ENCODE measurements at places on chromosomes 16 and 17.

- no peak for DNase-seq
These were observed 34.5 kb downstream of the PSME3IP1 start for GRCh38 chr16:57151369-57151768.

DNA sequence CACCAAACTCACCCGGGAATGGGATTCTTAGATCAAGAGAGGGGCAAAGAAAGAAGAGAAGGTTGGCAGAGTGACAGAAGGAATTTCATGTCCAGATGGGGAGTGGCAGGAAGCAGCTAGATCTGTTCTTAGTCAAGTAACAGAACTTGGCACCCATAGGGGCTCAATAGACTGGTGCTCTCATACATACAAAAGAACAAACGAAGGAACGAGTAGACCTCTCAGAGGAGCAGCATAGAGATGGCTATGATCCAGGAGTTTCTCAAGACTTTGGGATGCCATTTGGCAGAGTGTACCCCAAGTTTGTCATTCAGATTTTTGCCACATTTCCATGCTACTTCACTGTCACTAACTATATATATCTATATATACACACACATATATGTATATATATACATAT lies 47.9 kb downstream of the GINS3 start:
- DNase-seq: no peak

DNA sequence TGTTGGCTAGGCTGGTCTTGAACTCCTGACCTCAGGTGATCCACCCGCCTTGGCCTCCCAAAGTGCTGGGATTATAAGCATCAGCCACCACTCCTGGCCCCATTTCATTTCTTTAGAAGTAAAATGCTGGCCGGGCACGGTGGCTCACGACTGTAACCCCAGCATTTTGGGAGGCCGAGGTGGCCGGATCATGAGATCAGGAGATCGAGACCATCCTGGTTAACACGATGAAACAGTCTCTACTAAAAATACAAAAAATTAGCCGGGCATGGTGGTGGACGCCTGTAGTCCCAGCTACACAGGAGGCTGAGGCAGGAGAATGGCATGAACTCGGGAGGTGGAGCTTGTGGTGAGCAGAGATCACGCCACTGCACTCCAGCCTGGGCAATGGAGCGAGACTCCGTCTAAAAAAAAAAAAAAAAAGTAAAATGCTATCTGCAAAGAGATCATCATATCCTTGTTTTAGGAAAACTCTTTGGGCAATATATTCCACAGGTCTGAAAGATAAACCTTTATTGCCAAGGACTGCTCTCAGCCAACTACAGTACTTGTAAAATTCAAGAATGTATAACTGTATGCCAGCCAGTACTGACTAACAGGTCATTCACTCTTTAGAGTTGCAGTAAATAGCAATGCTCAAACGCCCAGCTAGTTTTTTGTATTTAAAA lies 3.8 kb downstream of the GJC1 start:
- DNase-seq: no peak

DNA sequence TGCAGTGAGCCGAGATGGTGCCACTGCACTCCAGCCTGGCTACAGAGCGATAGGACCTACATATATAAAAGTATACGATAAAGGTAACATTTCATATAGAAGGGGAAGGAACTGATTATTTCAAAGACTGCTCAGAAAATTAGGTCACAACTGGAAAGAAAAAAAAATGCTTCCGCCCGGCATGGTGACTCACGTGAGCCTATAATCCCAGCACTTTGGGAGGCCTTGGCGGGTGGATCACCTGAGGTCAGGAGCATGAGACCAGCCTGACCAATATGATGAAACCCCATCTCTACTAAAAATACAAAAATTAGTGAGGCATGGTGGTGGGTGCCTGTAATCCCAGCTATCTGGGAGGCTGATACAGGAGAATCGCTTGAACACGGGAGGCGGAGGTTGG lies 7.8 kb downstream of the TEX14 start:
- no peak for DNase-seq

DNA sequence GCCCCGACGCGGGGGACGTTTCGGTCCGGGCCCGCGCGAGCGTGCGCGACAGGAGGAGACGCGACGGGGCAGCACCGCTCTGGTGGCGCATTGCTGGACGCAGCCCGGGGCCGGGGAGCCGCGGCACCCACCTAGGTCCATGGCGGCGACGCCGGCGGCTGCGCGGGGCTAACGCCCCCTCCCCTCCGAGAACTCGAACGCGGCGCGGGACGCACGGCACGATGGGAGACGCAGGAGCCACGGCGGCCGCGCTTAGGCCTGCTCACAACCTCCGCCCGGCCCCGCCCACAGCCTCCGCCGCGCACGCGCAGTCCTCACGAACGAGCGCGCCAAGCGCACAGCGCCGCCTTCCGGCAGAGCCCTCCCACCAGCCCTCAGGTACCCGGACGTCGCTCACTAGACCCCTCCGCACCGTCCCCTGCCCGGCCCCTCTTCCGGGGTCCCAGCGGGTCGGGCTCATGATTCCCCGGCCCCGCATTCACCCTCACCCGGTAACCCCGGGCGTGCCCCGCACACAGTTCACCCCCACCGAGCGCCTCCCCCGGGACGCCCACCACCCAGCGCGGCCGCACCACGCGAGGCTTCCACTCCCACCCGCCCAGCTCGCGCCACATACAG lies at the start of gene GEMIN4:
GEMIN4 (minus strand) TSS at position 263 of the 618 bp plus-strand sequence; CDS start at position 141, 122 bp downstream.
- peak; percentile 97 for DNase-seq

DNA sequence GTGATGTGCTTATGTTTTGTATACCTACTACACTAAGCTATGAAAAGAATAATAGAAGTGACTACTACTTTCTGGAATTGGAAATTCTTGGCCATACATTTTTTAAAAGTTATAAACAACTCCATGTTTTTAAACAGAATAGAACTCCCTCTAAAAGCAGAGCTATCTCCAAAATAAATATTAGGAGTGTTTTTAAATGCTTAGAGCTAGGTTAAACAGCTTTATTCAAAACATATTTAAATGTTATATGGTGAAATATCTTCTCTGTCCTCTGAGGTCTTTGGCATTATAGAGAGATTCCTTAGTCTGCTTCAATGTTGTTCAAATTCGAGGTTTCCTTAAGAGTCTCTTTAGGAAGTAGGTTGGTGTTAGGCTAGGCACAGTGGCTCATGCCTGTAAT lies 22.9 kb upstream of the PSMC5 start:
- DNase-seq: no peak

DNA sequence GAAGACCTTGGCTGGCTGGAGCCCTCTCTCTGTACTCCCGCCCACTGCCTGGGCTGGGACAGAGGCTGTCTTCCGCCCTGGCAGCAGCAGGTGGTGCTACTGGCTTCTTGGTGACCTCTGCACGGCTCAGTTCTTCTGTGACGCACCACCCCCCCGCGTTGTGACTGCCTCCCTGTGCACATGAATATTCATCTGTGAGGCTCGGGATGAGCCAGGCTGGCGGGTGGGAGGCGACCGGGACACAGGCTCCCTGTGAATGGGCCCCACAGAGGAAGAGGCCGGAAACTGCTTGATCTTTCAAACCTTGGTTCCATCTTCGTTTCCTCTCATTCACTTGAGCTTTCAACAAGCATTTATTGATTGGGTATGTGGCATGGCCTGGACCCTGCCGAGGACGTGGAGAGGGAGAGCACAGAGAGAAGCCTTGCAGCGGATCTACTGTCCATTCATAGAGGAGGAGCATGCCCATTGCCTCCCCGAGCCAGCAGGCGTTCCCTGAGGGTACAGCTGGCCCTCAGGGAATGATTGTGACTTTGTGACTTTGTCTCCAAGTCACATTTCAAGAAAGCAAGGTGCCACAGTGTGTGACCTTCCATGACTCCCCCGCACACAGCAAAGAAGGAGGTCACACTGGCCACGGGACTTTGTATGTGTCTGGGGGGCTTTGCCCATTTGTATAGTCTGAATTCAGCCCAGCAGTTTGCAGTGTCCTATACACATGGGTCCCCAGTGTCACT lies 45.0 kb downstream of the B9D1 start:
- DNase-seq: peak; percentile 64

GRCh38 chr16:70689035-70689969 lies 3.4 kb upstream of the MTSS2 start:
- DNase-seq: no peak

DNA sequence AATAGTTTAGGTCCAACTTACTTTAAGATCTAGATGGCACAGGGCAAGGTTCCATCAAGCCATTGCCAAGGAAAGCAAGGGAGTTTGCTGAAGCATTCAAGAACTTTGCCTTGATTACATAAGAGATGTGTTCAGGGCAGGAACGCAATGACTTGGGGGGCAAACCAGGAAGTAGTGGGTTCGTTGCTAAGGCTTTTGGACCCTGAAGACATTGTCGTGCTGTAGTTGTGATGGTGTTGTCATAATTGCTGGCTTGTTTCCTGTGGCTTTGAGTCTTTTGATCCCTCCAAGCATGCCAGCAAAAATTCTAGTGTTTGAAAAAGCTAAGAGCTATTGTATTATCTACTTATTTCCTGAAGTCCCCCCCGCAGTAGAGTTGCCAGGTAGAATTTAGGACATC lies 70.7 kb upstream of the HNF1B start:
- no peak for DNase-seq

DNA sequence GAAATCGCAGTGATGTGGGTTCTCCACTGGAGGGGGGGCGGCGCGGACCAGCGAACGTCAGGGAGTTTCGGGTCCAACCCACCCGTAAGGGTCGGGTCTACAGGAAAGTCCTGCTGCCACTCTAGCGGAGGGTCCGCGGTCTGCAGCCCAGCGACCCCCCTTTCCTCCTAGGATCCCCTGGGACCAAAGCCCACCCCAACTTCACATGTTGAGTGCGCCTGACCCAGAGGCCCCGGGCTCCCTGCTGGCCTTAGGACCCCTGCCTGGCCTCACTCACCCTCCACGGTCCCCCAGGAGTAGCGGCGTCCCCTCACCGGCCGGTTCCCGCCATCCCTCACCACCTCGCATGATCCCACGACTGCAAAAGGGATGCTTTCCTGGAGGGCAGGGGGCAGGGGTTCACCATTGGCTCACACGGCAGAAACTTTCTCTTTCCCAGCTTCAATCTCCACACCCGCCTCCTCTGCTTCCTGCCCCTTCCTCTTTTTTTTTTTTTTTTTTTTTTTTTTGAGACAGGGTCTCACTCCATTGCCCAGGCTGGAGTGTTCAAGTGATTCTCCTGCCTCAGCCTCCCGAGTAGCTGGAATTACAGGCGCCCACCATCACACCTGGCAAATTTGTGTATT lies 3.1 kb downstream of the SEPTIN1 start:
- DNase-seq: no peak

- DNase-seq: no peak
These were observed 12.8 kb downstream of the MYO15A start for GRCh38 chr17:18121144-18121910.

- DNase-seq: no peak
These were observed 10.3 kb downstream of the KCTD13 start for GRCh38 chr16:29915590-29916247.

DNA sequence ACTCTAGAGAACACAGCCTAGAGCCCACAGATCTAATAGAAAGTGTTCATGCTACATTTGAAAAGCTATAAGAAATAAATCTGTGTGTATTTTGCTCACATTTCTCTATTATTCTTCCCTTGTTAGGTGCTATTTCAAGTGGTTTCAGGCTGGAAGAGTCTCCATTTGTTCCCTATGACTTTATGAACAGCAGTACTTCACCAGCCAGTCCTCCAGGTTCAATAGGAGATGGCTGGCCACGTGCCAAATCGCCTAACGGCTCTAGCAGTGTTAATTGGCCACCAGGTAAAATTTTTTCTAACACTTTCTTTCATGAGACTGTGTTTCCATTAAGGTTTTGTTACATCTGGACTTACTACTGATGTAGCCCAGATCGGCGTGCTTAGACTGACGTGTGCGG lies 30.7 kb upstream of the SLC5A11 start:
- DNase-seq: no peak

- no peak for DNase-seq
These were observed 2.2 kb downstream of the GJC1 start for GRCh38 chr17:44827863-44828262.

GRCh38 chr16:86499889-86500707 lies 10.2 kb upstream of the FOXF1 start:
- no peak for DNase-seq

DNA sequence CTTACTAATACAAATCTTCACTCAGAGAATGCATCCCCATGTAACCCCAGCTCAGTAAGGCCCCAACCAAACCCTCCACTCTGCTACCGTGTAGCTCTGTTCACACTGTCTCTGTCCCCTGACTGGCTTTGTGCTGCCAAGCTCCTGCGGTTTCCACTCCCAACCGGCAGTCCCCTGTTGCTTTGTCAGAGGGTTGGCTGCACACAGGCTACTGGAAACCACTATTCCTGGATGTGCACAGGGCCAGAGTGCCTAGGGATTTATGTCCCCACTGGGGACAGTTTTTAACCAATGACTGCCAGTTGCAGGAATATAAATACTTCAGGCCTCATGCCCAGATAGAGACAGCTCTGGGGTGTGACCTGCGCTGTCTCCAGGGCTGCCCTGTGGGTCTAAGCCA lies 157.1 kb upstream of the C16orf82 start:
- DNase-seq: no peak
